ENCODE measurements at places on chromosomes 6 and 20. TPM values are rescaled to one million over a fixed set of nuclear protein-coding genes. Genes with fewer than 3 reads are reported as not detected.
A peak's percentile ranks its signal among the peaks of the same experiment; 100 is the strongest.

- DNase-seq, result no peak
These were observed 194.7 kb downstream of the NRN1 start for GRCh38 chr6:5811997-5812396.

- no peak for DNase-seq
These were observed 37.0 kb upstream of the AIG1 start for GRCh38 chr6:143023695-143024094.

DNA sequence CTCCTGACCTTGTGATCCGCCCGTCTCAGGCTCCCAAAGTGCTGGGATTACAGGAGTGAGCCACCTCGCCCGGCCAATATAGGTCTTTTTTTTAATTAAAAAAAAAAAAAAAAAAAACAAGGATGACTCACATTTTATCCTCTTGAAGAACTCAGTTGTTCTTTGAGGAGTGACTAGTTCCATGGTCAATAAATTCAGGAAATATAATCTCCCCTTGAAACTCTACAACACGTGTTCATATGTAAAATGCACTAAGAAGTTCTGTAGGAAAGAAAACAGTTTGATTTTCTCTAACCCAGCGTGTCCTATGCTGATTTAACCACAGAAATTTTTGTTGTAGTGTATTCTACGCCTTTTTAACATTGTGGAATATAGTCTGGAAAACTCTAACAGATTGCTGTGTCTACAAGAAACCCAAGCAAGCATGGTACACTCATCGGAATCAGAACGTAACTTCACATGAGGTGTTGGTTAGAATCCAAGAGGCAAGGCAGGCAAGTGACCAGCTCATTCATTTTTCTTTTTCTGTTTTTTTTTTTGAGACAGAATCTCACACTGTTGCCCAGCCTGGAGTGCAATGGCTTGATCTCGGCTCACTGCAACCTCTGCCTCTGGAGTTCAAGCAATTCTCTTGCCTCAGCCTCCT, 79.0 kb upstream of the ZNF217 start:
- no peak for DNase-seq

- DNase-seq, result no peak
These were observed 29.3 kb upstream of the PRDM1 start for GRCh38 chr6:106056746-106057390.

DNA sequence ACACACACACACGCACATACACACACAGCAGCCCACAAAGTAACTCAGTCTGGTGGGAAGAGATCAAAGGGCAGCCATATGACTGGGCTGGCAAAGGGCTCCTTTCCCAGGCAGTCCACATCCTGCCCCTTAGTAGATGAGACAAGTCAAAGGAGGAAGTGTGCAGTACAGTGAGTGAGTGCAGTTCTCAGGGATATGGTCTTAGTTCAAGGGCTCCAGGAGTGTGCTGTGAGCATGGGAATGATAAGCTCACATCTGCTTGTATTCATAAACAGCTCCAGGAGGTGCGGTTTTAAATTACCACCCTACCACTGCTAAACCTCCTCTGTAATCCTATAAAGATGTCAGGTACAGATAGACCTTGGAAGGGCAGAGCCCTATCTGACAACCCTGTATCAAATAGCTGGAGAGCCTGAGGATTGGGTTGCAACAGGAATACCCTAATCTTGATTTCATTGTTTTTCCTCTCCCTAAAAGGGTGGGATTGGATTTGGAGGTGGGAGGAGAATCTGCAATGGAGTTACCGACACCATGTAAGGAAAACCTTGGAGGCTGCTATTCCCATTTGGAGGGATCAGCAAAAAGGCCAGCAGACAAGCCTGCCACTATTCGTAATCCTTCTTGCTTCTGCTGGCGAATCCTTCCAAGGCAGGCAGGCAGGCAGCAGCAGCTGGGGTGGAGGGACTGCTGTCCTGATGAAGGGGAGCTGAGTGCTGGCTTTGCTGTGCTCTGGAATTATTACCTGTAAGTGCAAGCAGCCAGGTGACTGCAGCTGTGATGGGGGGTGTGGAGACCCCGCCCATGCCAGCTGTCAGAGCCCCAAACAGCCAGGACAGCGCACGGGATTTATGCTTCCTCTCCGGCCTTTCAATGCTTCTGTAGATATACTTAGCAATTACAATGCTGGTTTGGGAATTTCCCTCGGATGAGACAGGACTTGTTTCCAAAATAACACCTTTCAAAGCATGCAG, 342.7 kb downstream of the PRL start:
- no peak for DNase-seq

The ELOVL2 gene
- total RNA-seq, result 13.8 TPM

The PSORS1C2 gene
- total RNA-seq, result not detected

GRCh38 chr6:52580905-52581304, 4.0 kb upstream of the TRAM2 start:
- DNase-seq, result no peak

DNA sequence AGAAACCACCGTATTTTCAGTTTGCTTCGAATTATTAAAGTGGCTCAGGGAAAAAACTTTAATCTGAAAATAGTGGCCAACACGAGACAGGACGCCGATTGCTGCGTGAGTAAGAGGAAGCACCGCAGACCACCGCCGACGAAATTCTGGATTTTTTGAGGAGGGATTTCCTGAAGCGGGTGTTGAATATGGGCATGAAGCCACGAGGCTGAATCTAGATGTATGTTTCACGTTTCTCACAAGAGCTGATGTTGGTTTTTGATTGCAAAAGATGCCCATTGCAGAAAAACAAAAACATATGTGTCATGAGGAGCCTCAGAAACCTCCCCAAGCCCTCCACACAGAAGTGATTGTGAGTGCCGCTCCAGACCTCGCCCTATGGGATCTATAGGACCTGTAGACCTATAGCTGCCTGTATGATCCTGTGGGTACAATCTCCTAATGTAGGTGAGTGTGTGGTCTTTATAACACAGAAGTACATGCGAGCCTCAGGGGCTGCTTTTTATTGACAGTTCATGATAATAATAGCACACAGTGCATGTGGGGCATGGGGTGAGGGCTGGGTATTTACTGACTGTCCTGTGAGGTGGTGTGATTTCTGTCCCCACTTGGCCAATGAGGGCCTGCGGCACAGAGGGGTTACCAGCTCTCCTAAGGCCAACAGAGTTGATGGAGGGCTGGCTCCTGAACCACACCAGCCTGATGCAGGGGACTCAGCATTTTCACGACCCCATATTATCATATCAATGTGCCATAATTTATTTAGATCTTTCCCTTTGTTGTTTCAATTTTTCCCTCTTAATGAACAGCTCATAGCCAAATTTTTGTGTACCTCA, 243.9 kb downstream of the DLL1 start:
- DNase-seq, result no peak

The SLC17A3 gene
- not detected for total RNA-seq

DNA sequence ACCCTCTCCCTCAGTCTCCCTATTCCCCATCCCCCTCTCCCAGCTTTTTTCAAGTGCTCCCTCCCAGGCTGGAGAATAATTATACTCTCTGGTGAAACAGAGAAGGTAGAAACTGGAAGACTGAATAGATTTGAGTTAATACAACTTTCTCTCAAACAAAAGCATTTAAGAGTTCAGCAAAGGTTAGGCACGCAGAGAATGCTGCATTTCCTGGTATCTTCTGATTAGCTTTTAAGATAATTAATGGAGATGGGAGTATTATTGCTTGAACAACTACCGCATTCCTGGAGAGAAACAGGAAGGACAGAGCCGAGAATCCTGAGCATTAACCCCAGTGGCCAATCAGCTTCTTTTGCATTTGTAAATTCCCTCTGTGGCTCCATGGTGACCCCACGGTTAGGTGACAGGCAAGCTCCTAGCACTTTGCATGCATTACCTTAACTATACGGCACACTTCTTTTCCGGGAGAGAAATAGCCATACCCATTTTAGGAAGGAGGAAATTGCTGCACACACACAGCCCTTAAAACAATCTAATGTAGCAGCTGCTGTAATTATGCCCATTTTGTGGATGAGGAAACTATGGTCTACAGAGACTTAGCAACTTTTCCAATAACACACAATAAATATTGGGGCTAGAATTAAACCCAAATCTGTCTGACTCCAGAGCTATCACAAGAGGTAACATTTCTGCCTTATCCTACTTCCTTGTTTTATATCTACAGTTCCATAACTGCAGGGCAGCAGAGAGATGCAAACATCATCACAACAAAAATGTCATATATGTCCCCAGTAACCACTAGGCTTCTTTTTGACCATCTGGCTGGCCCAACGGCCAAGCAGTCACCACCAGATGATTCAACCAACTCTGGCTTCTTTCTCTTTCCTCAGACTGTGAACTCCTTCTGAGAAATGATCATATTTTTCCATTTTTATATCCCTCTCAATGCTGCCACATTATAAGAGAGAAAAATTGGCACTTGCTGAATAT, 169.9 kb downstream of the CD24 start:
- no peak for DNase-seq

The PDYN gene
- 0.63 TPM for total RNA-seq

DNA sequence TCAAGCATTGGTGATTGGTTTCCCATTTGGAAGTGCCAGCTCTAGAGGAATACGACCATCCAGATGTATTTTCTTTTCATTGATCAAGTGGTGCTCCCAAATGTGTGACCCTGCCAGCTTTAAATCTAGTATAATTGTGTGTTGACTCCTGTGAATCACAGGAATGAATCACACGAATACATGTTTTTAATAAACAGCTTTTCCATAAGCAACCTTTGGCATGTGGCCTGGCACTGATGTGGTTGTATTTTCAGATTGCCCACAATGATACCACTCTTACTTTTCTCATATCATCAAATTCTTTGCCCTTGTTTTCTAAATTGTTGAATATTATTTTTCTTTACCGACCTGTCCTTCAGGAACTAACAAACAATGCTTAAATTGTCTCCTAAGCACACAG, 367 bp downstream of the GSTA3 start:
- DNase-seq, result no peak

DNA sequence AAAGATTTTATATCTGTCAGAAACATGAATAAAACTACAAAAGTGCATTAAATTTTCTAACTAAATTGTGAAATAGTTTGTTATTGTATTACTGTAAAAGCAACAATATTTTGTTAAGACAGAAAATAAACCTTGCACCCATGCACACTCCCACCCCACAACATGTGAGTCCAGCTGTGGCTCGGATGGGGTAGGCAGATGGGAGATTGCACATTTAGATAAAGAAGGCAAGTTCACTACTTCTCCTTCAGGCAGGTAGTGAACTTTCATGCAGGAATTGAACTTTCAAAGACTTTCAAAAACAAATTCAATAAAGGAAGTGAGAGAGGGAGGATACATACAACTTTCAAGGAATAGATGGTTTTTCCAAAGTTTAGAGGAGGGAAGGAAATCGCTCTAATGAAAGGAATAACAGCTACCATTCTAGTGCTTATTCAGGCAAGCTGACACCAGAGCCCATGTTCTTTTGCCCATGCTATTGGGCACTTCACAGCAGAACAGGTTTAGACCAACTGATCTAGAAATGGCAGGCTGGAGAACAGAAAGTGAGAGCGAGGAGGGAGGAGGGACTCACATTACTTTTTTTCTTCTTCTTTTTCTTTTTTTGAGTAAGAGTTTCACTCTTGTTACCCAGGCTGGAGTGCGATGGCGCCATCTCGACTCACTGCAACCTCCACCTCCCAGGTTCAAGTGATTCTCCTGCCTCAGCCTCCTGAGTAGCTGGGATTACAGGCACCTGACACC, 28.5 kb downstream of the SF3B5 start:
- DNase-seq, result no peak

DNA sequence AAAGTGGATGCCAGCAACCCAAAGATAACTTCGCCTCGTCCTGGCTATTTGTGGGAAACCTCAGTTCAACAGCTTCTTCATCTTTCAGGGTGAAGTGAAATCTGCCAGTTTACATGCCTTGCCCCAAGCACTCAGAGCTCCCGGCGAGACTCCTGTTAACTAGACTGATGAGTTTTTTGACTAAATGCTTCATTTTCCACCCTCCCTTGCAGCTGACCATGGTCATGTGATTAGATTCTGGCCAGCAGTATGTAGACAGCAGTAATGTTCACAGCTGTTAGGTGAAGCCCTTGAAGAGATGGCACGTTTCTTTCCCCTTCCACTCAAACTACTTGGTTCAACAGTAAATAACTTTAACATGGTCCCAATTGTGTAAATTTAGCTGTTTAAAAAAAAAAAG, 718.8 kb upstream of the FLRT3 start:
- no peak for DNase-seq

DNA sequence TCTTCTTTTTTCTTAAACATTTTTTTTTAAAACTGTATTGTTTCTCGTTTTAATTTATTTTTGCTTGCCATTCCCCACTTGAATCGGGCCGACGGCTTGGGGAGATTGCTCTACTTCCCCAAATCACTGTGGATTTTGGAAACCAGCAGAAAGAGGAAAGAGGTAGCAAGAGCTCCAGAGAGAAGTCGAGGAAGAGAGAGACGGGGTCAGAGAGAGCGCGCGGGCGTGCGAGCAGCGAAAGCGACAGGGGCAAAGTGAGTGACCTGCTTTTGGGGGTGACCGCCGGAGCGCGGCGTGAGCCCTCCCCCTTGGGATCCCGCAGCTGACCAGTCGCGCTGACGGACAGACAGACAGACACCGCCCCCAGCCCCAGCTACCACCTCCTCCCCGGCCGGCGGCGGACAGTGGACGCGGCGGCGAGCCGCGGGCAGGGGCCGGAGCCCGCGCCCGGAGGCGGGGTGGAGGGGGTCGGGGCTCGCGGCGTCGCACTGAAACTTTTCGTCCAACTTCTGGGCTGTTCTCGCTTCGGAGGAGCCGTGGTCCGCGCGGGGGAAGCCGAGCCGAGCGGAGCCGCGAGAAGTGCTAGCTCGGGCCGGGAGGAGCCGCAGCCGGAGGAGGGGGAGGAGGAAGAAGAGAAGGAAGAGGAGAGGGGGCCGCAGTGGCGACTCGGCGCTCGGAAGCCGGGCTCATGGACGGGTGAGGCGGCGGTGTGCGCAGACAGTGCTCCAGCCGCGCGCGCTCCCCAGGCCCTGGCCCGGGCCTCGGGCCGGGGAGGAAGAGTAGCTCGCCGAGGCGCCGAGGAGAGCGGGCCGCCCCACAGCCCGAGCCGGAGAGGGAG, 580 bp downstream of the VEGFA start:
- DNase-seq, result peak; percentile 54

The SEMG1 gene
- not detected for total RNA-seq
